ENCODE measurements at places on chromosomes 1 and 21.

- DNase-seq: no peak
Measured at GRCh38 chr1:244813327-244813726, 22.1 kb upstream of the COX20 start.

DNA sequence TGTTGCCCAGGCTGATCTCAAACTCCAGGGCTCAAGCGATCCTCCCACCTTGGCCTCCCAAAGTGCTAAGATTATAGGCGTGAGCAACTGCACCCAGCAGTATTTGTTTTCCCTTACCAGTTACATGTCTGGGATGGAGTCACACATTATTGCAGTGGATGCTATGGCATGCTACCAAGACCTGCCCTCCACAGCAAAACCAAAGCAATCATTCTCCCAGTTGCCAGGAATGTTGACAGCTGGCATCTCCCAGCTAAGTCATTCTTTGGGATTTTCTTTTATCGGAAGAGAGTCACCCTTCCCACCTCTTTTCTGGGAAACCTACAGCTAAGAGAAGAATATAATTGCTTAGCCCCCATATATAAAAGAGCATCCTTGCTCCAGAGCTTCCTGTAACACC, 49.4 kb upstream of the RGS7 start:
- no peak for DNase-seq

DNA sequence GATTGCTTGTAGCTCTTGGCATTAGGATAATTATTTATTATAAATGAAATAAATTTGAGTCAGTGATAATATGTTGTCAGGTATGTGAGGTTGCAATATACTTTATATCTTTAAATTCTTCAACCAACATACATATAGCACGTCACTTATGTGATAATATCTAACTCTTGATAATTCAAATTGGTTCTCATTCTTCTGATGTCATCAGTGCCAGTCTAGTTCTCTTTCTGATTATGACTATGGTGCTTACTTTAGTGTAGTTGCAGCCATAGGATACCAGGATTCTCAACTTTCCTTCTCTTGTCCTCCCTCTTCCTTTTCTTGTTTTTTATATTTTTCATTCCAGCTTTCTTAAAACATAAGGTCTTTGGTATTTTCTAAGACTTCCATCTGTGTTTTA, 34.8 kb upstream of the ATP6V1G3 start:
- DNase-seq: no peak

DNA sequence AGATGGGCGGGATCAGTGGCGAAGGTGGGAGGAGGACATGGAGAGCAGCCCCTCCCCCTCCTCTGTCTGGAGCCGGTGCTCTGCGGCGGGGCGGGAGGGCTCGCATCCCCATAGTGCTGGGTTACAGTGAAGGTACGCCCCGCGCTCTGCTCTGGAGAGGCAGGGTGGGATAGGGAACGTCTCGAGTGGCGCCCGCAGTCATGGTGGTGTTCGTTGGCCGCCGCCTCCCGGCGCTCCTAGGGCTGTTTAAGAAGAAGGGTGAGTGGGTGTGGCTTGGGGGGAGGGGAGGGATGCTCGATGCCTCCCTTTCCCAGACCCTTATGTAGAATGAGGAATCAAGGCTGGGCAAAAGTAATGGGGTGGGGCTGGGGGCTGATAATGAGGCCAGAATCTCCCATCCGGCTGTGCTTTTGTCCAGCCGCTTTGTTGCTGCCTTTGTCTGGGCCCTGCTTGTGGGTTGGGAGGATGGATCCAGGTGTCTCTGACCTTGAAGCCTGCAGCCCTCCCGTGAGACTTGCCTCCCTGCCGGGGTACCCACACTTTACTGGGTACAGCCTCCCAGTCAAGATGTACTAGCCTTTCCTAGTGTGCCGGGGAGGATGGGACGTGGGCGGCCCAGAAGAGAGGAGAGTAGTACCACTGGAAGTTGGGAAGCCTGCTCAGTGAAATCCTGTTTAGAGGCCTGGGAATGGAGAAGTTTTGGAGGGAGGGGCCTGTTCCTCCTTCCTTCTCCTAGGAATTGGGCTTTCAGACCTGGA, 51.4 kb downstream of the YARS1 start:
- no peak for DNase-seq

DNA sequence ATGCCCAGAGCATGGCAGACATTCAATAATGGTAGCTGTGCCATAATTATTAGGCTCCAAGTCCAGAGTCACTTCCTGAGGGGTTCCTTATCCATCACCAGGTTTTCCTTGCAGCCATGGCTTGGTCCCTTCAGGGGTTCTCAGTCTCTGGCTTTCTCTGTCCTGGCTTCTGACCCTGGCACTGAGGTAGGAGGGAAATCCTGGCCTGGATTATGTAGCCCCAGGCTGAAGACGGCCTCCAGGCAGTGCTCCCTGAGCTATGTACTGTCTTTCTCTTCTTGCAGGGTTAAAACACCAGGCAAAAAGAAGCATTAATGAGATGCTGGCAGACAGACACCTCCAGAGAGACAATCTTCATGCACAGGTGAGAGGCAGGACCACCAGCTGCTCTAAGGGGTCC, 9.5 kb upstream of the PADI3 start:
- peak; percentile 80 for DNase-seq

GRCh38 chr1:192158181-192158580, at the start of gene RGS18:
Gene RGS18, plus strand, starts transcription at chr1:192158462. Its CDS starts 176 bp downstream, at chr1:192158638.
- no peak for DNase-seq

DNA sequence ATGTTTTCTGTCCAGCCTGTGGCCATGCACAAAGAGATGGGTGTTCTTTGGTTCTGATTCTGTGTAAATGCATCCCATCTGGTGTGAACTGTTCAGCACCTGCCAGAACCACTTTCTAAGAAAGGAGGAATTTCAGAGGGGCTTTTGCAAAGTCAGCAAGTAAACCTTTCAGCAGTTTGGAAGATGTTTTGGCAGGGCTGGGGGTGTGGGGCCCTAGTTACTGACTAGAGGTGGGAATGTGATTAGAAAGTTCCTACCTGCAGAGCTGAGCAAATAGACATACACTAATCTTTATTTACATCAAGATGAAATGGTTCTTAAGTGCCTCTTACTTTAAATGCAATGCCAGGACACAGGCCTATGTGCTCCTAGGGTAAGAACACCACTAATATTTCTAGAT, 378.1 kb upstream of the USP24 start:
- DNase-seq: no peak

DNA sequence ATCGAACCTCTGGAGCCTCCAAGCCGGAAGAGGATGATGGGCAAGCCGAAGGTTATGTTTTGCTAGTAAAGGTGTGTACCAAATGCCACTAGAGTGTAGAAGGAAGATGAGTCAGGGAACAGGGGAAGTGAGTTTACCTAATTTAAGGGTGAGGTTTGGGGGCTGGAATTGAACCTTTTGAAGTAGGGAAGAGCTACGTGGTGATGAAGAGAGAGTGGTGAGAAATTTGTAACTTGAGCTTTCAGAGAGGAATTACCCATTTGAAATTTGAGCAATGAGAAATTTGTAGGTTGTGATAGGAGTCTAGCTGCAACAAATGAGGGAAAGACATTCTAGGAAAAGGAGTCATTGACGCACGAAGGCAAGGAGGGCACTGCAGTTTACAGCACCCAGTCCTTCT, 70.0 kb upstream of the TENT5C start:
- DNase-seq: no peak

GRCh38 chr1:115182012-115182715, 92.9 kb upstream of the TSPAN2 start:
- DNase-seq: peak; percentile 17

DNA sequence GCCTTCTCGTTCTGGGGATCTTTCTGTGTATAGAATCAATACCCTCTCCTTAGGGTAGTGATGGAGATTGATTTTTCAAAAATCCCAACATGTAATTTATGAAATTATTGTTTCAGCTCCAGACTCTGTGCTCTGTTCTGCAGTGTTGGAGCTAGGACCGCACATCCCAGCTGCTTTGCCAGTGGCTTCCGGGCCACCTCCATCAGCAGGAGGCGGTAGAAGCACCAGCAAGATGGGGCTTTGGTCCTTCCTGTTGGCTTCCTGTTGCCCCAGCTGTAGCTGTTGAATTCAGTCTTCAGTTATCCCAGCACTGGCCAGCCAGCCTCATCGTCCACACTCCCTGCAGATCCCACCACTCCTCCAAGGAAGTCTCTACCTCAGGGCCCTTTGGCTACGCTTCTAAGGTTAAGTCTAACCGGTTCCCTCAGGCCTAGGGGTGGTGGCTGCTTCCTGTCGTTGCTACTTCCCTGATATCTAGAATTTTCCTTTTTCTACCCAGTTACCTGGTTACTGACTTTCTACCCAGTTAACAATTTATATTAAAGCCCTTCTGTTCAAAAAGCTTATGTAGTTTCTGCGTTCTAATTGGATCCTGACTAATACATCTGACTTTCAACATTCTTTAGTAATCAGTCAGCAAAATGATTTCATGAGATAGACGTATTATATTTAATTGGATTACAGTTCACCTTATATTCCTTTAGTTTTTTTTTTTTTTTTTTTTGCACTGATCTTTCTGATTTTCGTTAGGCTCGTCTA, 24.6 kb downstream of the GALNT2 start:
- DNase-seq: no peak

DNA sequence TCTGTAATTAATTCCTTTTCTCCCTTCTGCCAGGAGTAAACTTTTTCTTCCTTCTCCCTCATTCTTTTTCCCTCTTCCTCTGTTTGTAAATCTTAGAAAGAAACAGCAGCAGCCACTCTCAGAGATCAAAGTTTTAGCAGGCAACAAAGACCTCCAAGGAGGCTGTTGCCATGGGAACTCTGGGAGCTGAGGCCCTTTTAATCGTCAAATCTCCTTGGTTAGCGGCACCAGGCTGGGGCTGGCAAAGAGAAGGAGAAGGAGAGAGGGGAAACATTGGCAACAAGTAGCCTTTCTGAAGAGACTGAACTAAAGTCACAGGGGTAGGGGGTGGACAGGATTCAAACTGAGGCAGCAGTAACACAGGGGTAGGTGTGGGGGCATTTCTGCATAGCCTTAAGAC, 25.2 kb downstream of the ILDR2 start:
- DNase-seq: peak; percentile 40

GRCh38 chr1:243435836-243436235, 180.0 kb downstream of the SDCCAG8 start:
- DNase-seq: no peak

DNA sequence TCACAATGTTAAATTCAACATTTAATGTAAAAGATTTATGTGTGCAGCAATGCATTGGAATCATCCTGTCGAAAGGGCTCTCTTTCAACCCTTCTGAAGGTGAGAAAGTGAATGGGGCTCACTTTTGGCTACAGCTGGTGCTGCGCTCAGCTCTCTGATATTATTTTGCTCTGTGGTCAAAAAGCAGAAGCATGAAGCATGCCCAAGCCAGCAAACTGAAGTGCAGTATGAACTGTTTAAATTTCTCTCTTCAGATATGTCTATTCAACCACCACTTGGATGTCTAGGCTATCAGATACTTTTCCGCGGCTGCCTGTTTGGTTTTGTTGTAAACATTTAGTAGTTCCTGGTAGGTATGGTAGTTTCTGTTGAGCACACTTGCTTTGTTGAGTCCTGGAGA, 216.9 kb upstream of the TMPRSS15 start:
- DNase-seq: no peak

DNA sequence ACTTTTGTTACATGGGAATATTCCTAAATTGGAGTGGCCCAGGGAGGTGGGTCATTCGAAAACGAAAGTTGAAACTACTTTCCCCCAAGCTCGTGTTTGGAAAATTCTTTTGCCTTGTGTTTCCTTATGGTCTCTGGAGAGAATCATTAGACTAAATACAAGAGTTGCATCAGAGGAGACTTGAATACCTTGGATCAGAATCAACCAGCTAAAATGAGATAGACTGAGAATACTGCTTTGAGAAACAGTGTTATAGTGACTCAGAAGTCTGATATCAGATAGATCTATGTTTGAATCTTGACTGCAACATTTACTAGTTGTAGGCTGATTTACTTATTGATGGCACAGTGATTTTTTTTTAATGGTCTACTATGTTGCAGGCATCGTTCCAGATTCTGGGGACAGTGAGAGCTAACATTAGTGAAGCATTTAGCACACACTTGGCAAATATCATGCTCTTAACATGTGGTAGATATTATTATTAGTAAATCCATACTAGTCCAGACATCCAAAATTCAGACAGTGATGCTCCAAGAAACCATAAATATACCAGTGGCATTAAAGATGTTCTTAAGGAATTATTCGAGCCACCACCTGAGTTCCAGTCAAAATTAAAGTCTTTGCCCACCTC, 12.9 kb upstream of the ACTN2 start:
- no peak for DNase-seq

DNA sequence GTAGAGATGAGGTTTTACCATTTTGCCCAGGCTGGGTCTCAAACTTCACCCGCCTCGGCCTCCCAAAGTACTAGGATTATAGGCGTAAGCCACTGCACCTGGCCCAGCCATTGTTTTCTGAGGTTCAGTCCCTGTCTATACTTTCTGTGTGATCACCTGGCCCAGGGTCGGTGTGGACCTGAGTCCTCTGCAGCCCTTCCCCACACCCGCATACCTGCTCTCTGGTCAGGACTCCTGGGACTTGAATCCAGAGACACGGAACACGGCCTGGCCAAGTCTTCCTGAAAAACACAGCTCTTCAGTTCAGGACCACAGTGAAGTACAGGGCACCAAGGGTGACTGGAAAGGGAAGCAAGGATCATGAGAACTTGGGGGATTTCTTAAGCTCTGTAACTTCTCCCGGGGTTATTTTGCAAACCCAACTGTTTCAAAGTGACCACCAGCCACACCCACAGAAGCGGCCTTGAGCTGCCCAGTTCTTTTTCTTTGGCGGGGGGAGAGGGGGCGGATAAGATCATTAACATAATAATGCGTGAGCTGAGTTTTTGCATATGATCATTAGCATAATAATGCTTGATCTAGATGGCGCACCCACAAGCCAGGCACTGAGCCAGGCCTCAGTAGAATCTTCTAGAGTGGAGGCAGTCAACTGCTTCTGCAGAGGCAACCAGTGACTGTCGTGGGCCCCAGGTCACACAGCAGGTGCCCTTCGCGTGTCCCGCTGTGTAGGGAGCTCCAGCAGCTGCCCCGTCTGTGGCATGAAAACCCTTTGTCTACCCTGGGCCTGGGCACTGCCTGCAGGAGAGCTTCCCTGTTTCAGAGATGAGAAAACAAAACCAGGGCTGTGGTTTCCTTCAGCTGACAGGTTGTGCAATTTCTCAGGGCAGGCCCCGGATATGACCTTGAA, 1.7 kb upstream of the NADK start:
- no peak for DNase-seq

- DNase-seq: no peak
Measured at GRCh38 chr1:242004751-242005495, 6.0 kb upstream of the MAP1LC3C start.

GRCh38 chr1:173857363-173857917, 10.3 kb downstream of the GAS5 start:
- DNase-seq: no peak

GRCh38 chr1:87956072-87956471, 627.4 kb downstream of the LMO4 start:
- DNase-seq: no peak

GRCh38 chr1:112508278-112509004, at the start of gene WNT2B:
Gene WNT2B, plus strand, starts transcription at chr1:112508965. Its CDS starts 298 bp downstream, at chr1:112509263.
- DNase-seq: peak; percentile 21

- DNase-seq: no peak
Measured at GRCh38 chr1:183431840-183432547, 13.8 kb upstream of the NMNAT2 start.

Data from NCI-H524 (cell line).